ENCODE measurements at places on chromosomes 3 and 15. TPM values are rescaled to one million over a fixed set of nuclear protein-coding genes. Genes with fewer than 3 reads are reported as not detected.

The NR1I2 gene
- total RNA-seq = 0.35 TPM

The ST8SIA2 gene
- not detected for total RNA-seq

The ADAMTS9 gene
- 0.09 TPM for total RNA-seq

The MAP1A gene
- total RNA-seq = 1.4 TPM

The HTR3E gene
- total RNA-seq = not detected

DNA sequence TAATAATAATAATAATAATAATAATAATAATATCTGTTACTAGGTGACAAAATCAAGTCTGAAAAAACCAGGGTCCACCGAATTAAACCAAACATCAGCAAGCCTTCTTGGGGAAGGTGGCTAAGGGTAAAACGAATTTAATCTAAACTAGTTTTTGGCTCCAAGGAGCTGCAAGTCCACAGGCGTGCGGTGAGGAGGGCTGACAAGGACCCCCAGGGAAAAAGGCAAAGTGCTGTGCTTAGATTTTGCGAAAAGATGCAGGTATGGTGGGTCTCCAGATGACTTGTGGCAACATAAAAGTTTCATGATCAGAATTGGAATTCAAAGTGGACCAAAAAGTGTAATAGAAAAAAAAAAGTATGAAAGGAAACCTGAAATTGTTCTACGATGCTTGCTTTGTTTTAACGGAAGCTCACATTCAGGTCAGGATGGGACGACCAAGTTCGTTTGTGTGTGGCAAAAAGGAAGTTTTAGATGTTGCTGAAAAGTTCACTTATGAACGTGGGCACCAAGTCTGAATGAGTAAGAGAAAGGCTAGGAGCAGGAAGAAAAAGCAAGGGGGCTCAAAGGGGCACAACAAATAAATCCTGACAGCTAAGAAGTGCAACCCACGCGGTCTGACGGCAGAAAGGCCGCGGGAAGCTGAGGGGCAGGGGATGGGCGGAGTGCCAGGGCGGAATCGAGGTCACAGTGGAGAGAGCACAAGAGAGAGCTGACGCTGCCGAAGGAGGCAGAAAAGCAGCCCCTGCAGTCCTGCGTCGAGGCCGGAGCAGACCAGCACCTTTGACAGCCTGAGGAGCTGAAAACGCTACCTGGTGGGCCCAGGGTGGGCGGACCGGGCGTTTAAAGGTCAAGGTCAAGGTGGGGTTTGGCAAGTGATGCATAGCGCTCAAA is 1.1 kb downstream of the WDR82 start:
- peaks cover 2% of the 10 kb centered on the region for H3K36me3 ChIP-seq
- H3K27ac ChIP-seq = peak overlapping the region; percentile 80
- peak; percentile 28 for DNase-seq

GRCh38 chr15:78265752-78266224 is 1.4 kb downstream of the DNAJA4 start:
- peak overlapping the region; percentile 74 for H3K27ac ChIP-seq
- no peaks in the 10 kb centered on the region for H3K27me3 ChIP-seq
- peak overlapping the region; percentile 74 for H3K4me3 ChIP-seq

GRCh38 chr15:66770518-66771350 is 68.7 kb downstream of the SMAD6 start:
- H3K4me3 ChIP-seq = no peak overlapping the region
- H3K27ac ChIP-seq = no peak overlapping the region
- no peaks in the 10 kb centered on the region for H3K4me1 ChIP-seq
- no peak for DNase-seq

GRCh38 chr15:38685686-38686339 is 121.2 kb upstream of the RASGRP1 start:
- H3K4me1 ChIP-seq = peaks cover 82% of the 10 kb centered on the region
- no peak overlapping the region for H3K4me3 ChIP-seq
- H3K27me3 ChIP-seq = no peaks in the 10 kb centered on the region
- peak; percentile 56 for DNase-seq
- peak overlapping the region; percentile 67 for H3K27ac ChIP-seq

DNA sequence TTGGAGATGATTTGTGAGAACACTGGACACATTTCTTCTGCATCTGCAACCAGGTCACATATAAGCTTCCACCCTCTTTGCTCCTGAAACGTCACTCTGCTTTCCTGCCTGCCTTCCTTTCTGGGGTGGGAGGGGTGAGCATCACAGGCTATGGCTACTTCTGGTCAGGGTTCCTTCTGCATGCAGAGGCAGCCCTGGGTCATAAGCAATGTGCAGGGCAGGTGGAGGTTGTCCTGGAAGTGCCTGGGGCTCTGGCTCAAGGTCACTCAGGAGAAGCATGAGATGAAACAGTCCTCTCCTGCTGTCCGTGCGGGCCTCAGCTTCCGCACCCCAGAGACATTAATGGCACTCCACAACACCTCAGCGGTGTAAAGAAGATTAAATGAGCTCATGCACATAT is 15.1 kb downstream of the SLC6A20 start:
- no peaks in the 10 kb centered on the region for H3K36me3 ChIP-seq
- no peak overlapping the region for H3K4me3 ChIP-seq
- no peaks in the 10 kb centered on the region for H3K4me1 ChIP-seq
- DNase-seq = no peak

DNA sequence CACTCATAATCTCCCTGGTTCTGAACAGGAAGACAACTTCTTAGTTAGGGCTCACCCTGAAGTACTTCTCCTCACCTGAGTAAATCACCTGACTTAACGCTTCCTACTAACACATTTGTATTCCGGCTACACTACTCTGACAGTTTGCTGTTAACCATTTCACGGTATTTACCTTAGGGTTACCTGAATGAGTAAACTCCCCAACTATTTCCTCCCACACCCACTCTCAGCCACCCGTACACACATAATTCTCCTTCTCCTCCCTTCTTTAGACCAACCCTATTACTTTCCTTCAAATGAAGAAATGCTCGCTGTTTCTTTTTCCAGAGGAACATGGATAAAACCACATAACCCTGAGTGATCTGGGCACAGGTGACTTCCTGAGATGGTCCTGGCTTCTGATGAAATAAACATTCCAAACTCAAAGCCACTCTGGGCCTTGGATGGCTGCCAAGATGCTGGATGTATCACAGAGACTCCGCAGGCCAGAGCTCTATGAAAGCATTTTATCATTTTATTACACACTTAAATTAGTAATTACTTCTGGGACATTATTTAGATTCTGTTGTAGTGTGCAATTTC is 183.6 kb upstream of the ATP11B start:
- no peaks in the 10 kb centered on the region for H3K4me1 ChIP-seq
- no peak for DNase-seq

Measured in T-cell (primary cell).